ENCODE measurements at places on chromosomes 4 and X.

DNA sequence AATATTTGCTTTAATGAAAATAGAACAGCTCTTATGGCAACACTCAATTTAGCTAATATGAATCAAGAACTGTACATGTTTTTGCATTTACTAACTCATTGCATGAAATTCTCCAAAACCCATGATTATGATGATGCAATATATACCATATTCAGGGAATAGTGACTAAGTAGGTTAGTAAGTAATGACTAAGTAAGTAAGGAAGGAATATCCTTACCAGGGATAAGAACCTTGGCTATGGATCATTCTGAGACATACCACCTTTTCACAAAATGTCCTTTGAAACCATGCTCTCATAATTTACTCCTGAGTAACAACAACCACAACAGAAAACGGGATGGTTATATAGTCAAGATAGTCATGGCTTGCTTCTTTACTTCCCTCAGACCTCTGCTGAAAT, 1513.0 kb downstream of the STIM2 start:
- DNase-seq: no peak

DNA sequence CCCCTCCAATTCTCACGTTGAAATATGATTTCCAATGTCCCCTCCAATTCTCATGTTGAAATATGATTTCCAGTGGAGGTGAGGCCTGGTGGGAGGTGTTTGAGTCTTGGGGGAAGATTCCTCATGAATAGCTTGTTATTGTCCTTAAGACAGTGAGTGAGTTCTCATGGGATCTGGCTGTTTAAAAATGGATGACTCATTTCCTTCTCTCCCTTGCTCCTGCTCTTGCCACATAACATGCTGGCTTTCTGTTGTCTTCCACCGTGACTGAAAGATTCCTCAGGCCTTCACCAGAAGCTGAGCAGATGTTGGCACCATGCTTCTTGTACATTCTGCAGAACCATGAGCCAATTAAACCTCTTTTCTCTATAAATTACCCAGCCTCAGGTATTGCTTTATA, 346.8 kb upstream of the TECRL start:
- no peak for DNase-seq

GRCh38 chr4:17722356-17722700, 59.1 kb downstream of the FAM184B start:
- DNase-seq: no peak

DNA sequence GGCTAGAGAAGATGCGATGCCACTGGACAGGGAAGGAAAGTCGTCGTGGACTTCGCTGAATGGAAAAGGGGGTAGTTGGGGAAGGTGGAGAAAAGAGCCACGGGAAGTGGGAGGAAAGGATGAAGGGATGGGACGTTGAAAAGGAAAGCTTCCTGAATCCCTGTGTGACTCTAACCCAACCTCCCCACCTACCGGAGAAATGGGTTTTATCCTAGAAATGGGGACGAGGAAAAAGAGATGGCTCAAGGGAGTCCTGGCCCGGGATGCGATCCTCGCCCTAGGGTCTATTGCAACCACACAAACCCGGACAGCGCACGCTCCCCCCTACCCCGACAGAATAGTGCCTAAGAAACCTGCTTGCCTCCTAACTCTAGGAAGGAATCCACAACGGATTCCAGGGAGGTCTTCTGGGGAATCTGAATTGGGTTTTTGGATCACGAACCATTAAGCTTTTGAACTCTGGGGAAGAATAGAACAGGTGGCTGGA, 738 bp upstream of the TSPAN5 start:
- DNase-seq: no peak

GRCh38 chr4:67684839-67685531, 16.0 kb downstream of the UBA6 start:
- no peak for DNase-seq

DNA sequence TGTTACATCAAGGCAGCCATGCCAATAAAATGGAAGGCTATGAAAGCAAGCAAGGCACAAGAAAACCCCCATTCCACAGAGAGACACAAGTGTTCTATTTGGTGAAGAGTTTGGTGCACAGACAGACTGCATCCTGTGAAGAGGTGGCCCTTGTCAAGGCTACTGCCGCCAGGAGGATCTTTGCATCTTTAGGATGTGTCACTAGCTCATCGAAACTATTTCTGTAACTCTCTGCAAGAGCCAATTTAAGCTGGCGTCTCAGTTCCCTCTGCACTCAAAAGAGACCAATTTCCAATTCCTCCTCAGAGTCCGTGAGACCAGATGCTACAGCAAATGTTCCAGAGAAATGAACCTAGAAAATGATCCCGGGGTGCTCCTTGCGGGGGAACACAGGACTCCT, 91.0 kb downstream of the PHKA2 start:
- no peak for DNase-seq

GRCh38 chr4:103168993-103169392, 29.1 kb downstream of the CENPE start:
- DNase-seq: no peak

DNA sequence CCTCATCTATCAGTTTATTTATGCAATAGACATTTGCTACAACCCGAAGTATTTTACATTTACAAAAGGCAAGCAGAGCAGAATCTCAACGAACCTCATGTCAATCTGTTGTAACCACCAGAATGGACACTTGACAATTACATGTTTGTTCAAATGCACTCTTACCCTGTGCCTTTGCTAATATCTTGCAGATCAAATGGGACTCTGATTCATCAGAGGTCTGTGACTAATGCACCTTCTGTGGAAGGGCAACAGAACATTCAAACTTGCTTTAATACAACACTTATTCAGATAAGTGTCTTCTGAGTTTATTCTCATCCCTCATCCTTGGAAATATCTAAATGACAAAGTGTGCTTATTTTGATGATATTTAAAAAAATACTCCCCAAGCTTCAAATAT, 644.7 kb upstream of the PCDH10 start:
- DNase-seq: no peak

GRCh38 chr4:94802091-94802490, 44.3 kb downstream of the BMPR1B start:
- no peak for DNase-seq

DNA sequence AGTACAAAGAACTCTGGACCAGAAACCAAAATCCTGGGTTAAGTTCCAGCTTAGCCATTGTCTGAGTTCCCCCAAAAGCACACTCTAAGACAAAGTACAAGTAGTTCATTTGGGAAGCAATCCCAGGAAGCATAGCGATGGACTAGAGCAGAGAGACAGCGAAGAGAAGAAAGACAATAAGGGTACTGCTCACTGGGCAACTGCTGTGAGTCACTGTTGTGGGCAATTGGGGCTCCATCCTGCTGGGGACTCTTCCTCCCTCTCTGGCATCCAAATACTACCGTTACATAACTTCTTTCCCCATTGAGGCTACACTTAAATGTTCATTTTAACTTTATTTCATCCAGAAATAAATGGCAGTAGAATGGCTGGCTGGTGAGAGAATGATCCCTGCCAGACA, 14.1 kb downstream of the SRPX start:
- DNase-seq: no peak

DNA sequence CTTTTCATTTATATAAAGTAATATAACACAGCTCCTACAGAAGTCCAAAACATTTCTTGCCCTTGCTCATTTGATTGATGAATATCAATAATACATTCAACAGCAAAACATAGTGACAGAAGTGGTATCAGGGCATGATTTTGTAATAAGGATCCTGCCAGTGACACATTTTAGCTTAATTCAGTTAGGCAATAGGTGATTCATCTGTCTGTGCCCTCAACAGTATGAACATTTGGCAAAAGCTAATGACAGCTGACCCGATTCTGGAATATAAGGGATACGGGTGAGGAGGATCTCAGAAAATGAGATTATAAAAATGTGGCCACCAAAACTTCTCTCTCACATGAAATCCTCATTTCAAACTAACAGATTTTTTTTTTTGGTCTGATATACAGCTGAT, 294.0 kb downstream of the CAMK2D start:
- DNase-seq: no peak

DNA sequence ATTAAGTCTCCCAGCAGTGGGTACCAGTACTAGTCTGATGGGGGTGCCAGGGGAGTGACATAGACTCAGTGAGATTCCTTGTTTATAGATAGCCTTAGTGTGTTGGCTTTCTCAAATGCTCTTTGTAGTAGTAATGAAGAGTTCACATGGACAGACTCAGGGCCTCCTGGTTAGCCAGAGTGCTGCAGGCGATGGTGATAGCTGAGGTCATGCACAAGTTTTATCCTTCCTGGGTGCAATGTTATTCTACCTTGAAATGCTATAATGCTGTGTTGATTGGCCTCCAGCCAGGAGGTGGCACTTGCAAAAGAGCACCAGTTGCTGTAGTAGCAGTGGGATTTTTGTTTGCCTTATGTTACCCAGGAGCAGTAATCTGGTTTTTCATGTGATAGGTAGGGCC, 35.5 kb upstream of the ADH4 start:
- DNase-seq: no peak

DNA sequence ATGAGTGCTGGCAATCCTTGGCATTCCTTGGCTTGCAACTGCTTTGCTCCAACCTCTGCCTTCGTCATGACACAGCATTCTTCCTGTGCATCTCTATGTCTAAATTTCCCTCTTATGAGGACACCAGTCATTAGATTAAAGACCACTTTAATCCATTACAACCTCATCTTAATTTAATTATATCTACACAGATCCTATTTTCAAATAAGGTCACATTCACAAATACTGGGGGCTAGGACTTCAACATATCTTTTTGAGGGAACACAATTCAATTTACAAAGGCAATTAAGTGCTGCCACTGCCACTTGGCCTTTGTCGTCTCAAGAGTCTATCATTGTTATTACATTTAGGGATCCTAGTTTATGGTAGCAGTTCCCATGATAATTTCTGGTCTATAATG, 163.7 kb upstream of the PPP1R2C start:
- no peak for DNase-seq

DNA sequence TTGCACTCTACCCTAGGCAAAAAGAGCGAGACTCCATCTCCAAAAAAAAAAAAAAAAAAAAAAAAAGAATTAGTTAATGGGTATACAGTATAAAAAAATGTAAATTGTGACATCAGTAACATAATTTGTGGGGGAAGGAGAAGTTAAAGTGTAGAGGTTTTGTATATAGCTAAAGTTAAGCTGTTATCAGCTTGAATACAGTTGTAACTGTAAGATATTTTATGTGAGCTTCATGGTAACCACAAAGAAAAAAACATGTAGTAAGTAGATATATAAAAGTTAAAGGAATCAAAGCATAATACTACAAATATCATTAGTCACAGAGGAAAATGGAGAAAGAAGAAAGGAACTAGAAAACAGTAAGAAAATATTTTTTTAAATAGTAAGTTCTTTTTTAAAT, 53.2 kb upstream of the EPGN start:
- DNase-seq: no peak

DNA sequence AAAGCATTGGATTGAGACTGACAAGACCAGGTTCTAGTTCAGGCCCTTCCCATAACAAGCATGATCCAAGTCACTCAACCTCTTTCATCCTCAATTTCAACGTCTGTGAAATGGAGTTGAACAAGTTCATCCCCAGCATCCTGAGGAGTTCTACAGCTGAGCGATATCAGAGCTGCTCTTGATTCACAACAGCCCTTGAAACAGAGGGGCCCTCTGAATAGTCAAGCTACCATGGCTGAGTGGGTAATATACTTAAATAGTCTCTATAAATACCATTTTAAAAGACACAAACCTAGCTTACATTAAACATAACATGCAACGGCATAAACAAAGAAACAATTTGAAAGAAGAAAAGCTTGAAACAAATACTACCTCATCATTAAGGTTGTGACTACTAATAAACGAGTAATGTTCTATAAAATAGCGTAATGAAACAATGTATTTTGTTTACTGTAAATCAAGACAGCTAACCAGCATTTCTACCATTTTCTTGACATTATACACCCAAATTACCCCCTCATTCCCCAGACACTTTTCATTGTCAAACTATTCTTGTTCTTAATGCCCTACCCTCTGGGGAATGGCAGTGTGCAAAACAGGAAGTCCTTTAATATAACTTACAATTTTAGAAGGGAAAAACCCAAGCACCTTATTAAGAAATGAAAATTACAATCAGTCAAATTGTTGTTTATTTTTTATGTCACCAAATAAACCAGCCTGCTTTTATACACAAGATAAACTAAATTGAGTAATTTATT, 202.3 kb downstream of the PARM1 start:
- DNase-seq: no peak

- DNase-seq: no peak
These were observed 56.0 kb downstream of the ZCCHC12 start for GRCh38 chrX:118879586-118879985.
